BJ (cell line): ENCODE measurements at places on chromosomes 5 and 9. TPM values are rescaled to one million over a fixed set of nuclear protein-coding genes. Genes with fewer than 3 reads are reported as not detected.

DNA sequence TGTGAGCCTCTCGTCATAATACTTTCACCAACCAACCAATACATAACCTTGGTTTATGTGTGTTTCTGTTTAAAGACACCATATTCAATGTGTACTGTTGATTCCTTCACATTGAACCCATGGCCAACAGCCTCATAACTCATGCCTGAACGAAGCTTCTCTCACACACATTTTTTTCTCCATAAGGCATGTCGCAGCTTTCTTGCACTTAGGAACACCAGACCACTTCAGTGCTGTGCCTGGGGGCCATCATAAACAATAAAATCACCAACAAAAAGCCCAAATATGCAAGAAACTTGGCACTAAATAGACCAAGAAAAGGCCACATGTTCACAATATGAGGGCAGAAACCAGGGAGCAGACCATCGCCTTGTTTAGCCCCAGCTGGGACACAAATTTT lies 192.2 kb downstream of the ROR2 start:
- peak; percentile 44 for DNase-seq

The SPINK13 gene
- polyA plus RNA-seq: not detected in 2 replicates

DNA sequence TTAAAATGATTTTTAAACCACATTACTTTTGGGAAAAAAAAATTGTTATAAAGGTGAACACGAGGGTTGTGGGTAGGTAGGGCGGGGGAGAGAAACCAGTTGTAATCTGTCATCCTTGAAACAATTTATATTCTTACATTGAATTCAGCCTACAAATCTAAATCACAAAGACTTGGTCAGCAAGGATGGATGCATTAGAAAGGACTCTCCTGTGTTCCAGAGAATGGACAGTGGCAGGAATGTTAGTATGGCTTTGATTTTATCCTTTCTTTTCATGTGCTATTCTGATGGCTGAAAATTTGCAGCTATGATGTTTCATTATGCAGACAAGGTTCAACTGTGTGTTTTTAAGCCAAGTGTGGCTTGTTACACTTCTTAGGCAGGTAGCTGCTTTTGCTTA lies 234.7 kb downstream of the SLF1 start:
- no peak for DNase-seq

- no peak for DNase-seq
Observed at GRCh38 chr5:154740483-154740882, 14.7 kb upstream of the LARP1 start.

The LCN2 gene
- polyA plus RNA-seq: not detected in 2 replicates

GRCh38 chr5:141363952-141364660 lies at the start of gene PCDHGA5:
Gene PCDHGA5, plus strand, starts transcription at chr5:141364162. Its CDS starts 169 bp downstream, at chr5:141364331.
- DNase-seq: no peak

DNA sequence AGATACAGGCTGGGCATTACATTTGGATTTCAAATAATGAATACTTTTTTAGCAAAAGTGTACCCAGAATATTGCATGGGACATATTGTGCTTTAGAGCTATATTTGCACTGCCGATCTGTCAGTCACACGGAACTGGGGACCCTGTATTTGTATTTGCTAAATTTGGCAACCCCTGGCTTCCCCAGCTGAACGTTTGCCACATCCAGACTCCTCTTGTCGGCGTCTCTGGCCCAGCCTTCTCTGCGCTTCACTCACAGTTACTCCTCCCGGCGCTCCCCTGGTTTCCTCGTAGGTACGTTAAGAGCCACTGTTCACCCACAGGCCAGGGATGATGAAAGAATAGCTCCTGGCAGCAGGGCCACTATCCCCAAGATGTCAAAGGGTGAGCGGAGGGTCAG lies 58.7 kb downstream of the NSUN2 start:
- DNase-seq: no peak

- DNase-seq: no peak
Observed at GRCh38 chr5:10331341-10331796, 22.1 kb upstream of the MARCHF6 start.

- DNase-seq: no peak
Observed at GRCh38 chr5:52920929-52921328, 68.2 kb upstream of the ITGA2 start.

DNA sequence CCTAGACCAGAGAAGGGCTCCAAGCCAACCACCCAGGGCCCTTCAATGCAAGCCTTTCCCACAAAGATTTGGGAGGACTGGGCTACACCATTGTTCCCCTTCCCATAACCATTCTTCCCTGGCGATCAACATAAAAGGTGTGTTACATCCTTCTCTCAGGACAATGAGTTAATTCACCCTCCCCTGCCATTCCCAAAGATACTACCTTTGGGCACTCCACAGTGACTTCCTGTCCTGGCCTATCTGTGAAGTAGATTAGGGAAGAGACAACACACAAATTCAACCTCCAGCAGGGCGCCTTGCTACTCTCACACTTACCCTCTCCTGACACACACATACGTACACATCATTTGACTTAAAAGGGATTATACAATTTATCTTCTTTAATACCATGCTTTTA lies 23.2 kb upstream of the IL17B start:
- DNase-seq: no peak

GRCh38 chr5:109865637-109866036 lies 175.9 kb downstream of the MAN2A1 start:
- DNase-seq: peak; percentile 52

GRCh38 chr9:134214766-134215419 lies 50.5 kb upstream of the RNU6ATAC start:
- DNase-seq: no peak

DNA sequence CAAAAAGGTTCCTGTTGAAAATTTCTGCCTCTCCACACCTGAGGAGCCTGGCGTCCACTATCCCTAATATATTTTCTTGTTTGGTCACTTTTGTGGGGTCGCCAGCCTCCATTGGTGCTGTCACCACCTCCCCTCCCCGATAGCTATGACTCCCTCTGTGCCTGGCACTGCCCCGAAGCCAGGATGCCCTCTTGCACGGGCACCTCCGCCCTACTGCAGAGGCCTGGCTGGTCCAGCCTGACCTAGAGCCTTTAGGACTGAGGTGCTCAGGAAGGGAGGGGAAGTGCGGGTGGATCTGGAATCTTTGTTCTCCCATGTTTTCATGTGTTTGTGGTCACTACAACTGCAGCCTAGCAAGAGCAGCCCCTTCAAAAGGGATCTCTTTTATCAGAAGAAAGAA lies 62.6 kb downstream of the WNK2 start:
- DNase-seq: no peak

The SPATA31E1 gene
- not detected in 2 replicates for polyA plus RNA-seq

DNA sequence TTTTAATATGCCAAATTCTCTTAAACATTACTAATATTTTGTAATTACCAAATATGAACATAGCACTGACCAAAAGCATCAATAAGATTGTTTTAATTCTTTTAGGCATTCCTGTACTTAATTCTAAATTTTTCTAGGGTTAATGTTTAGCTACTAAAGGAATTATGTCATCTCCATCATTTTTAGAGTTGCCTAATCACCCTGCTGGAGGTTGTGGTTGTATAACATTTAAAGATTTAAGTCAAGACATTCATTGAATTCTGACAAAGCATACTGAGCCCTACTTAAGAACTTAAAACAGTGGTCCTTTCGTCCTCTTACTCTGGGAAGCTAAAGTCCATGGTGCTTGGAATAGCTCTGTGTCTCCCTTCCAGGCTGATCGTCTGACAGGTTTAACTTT lies 28.1 kb upstream of the DAB2 start:
- DNase-seq: no peak

GRCh38 chr5:119752921-119753886 lies 123.8 kb downstream of the FAM170A start:
- DNase-seq: no peak

GRCh38 chr5:73433982-73434342 lies 14.6 kb downstream of the FOXD1 start:
- no peak for DNase-seq

The ADRB2 gene
- polyA plus RNA-seq: 0.58 and 0.64 TPM in 2 replicates
